RCC 7860 (cell line): ENCODE measurements at places on chromosomes 2 and 18.

DNA sequence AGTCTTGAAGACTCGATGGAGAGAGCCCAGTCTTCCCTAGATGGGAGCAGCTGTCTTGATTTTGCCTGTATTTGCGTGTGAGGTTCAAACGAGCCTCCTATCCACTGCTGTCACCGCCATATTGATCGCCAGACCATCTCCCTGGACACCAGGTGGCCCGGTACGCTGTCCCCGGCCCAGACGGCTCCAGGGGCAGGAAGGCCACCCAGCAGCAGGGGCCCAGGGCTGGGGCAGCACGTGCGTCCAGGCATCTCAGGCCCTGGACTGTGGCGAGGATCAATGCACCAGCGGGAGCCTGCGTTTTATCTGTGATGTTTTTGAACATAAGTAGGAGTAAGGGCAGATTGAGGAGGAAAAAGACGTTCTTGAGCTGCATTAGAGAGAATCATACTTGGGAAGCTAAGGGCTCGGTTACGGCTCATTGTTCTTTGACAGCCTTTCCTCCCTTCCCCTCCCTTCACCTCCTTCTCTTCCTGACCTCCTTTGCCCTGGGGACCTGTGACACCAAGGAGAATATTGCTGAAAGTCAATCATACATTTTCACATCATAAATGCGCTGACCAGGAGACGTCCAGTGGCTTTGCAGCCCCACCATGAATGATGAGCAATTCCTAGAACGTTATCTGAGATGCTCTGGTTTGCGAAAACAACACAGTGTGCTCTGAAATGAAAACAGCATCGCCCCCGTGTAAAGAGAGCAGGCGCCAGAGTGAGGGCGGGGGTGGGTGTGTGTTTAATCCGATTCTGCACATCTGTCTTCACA, 711.2 kb upstream of the SALL3 start:
- DNase-seq: no peak

DNA sequence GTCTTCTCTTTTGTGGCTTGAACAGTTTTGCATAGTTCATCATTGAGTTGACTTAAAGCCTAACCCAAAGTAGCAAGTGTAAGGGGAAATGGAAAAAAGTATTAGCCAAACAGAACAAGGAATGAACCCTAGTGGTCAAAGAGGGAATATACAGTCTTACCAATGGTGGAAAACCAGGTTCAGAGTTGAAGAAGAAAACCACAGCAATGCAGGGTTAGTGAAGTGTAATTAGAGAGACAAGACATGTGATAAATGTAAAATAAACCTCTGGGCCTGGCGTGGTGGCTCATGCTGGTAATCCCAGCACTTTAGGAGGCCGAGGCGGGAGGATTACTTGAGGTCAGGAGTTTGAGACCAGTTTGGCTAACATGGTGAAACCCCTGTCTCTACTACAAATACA, 2.4 kb downstream of the TTN start:
- DNase-seq: peak; percentile 36

DNA sequence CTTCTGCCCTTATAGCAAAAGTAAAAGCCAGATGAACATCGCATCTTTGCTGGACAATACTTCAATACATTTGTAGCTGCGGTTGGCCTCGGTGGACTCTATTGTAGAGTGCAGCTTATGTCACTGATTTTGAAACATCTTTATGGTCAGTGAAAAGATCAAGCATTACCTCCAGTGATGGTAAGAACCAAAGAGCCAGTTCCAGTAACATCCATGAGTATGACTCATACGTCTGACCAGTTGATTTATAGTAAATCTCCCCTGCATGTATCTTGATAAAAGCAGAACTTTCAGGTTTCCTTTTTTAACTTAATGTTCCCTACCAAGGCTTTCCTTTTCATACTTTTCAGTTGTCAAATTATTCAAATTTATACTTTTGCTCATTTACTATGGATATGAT, 119.2 kb upstream of the HNRNPA3 start:
- DNase-seq: no peak

GRCh38 chr18:43587538-43588153, 310.4 kb upstream of the SYT4 start:
- peak; percentile 15 for DNase-seq

- DNase-seq: no peak
Observed at GRCh38 chr2:145114726-145115125, 594.8 kb upstream of the ZEB2 start.

GRCh38 chr18:79326413-79327198, 69.1 kb upstream of the NFATC1 start:
- DNase-seq: no peak

- DNase-seq: no peak
Observed at GRCh38 chr2:132373391-132374135, 43.0 kb upstream of the GPR39 start.

DNA sequence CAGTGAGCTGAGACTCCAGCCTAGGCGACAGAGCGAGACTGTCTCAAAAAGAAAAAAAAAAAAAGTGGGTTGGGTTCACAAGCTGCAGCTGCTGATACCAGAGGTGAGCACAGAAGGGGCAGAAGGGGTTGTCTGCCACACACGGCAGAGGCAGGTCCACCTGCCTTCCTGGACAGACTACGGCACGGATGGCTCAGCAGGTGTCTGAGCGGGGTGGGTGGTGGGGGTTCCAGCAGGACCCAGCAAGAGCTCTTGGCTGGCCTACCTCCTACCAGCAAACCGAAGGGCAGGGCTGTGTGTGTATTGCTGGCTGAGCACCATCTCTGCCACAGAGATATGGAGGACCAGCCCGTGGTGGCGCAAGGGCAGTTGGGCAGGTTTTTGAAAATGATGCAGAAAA, 130.4 kb upstream of the ASB18 start:
- DNase-seq: no peak

GRCh38 chr18:76955524-76956170, 133.3 kb downstream of the ZNF236 start:
- no peak for DNase-seq

GRCh38 chr2:158735822-158736580, 59.1 kb upstream of the DAPL1 start:
- no peak for DNase-seq

DNA sequence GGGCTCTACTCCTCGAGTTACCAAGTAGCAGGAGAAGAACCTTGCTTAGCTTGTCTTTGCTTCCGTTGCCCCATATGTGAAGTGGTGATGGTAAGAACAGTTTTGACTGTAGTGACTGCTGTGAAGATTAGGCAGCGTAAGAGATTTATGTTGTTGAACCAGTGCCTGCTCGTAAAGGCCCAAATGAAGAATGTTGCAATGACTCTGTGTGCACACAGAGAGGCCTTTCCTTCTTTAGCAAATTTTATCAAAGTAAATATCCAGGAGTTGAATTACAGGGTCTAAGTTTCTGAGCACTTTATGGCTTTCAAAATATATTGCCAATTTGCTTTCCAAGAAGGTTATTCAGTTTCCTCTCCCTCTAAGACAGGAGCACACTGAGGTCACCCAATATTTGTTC, 14.5 kb downstream of the NTSR2 start:
- no peak for DNase-seq

DNA sequence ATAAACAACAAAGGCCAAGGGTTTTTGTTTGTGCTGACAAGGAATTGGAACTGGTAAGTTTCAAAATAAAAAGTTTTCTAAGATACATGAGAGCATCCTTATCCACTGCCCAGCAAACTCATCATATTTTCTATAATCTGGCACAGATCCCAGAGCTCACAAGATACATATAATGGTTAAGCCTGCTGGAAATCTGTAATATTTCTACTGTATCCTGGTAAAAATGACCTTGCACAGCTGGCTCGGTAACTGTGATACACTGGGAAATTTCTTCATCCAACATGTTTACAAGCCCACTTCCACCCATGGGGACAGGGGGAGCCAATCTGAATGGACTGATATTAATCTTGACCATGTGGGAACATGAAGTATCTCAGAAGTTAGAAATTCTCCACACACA, 425.4 kb upstream of the MMADHC start:
- DNase-seq: no peak

GRCh38 chr2:22086726-22087125, 963.0 kb downstream of the TDRD15 start:
- DNase-seq: no peak

- DNase-seq: no peak
Observed at GRCh38 chr2:206670531-206671319, 28.4 kb downstream of the FAM237A start.

- DNase-seq: no peak
Observed at GRCh38 chr2:62144689-62145477, 51.0 kb upstream of the B3GNT2 start.

DNA sequence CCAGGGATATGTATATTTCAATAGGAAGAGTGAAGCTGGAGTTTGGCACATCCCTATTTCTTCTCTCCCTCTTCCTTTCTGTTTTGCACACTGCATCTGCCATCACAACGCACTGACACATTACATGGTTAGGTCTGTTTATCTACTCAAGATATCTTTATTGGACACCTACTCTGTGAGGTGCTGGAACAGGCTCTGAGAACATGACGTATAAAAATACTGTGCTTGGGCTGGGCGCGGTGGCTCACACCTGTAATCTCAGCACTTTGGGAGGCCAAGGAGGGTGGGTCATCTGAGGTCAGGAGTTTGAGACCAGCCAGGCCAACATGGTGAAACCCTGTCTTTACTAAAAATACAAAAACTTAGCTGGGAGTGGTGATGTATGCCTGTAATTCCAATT, 653.3 kb downstream of the SLC4A3 start:
- no peak for DNase-seq

- DNase-seq: no peak
Observed at GRCh38 chr18:23189099-23189498, 53.8 kb downstream of the CABLES1 start.

GRCh38 chr2:6237039-6237660, 545.0 kb downstream of the SOX11 start:
- no peak for DNase-seq

GRCh38 chr18:73708591-73708990, 439.0 kb downstream of the FBXO15 start:
- DNase-seq: no peak
